T-helper 1 cell (primary cell): ENCODE measurements at places on chromosomes 16 and 17.

- DNase-seq, result no peak
Observed at GRCh38 chr17:63258785-63259184, 187.3 kb downstream of the CYB561 start.

- DNase-seq, result no peak
Observed at GRCh38 chr17:71396711-71397110, 724.1 kb upstream of the SOX9 start.

GRCh38 chr17:17039911-17040310, 2.3 kb upstream of the MPRIP start:
- DNase-seq, result no peak

GRCh38 chr17:57499648-57500049, 243.3 kb downstream of the MSI2 start:
- DNase-seq, result no peak

DNA sequence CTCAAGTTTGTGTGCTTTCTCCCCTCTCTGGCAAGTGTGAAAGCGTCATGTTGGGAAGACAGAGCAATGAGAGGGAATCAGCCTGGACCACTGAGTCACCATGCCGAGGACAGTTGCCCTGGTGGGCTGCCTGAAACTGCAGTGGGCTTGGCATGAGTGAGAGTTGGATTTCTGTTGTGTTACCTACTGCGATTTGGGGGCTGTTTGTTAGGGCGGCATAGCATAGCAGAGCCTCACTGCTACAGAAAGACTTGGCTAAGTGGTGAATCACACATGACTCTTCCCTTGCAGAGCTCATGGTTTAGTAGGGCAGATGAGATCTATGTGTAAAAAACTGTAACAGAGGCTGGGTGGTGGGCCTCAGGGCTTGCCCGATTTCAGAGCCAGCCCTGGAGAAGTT, 324.6 kb downstream of the C16orf95 start:
- DNase-seq, result no peak
